ENCODE measurements at places on chromosomes 12 and 14. TPM values are rescaled to one million over a fixed set of nuclear protein-coding genes. Genes with fewer than 3 reads are reported as not detected.
A peak's percentile ranks its signal among the peaks of the same experiment; 100 is the strongest.

DNA sequence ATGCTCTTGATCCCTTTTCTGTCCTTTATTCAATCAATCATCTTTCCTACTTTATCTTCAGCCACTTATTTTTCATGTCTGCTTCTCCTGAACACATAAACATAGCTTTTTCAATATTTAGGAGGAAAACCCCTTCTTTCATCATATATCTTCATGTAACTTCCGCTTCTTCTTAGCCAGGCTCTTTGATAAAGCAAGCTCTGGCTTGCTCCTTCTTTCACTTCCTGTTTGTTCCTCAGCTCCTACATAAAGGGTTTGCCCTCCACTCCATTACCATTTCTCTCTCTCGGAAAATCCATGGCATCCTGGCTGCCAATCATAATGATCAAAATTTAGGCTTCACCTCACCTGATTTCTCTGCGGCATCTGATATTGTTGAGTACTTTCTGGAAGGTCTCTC lies 33.7 kb upstream of the HELB start:
- peaks cover 3% of the 10 kb centered on the region for H3K4me1 ChIP-seq
- H3K36me3 ChIP-seq = no peaks in the 10 kb centered on the region
- DNase-seq = no peak
- no peak overlapping the region for H3K27ac ChIP-seq

GRCh38 chr14:76149196-76149595 lies 2.5 kb upstream of the GPATCH2L start:
- DNase-seq = no peak
- H3K36me3 ChIP-seq = peaks cover 1% of the 10 kb centered on the region
- H3K4me3 ChIP-seq = no peak overlapping the region
- H3K4me1 ChIP-seq = peaks cover 17% of the 10 kb centered on the region
- H3K27me3 ChIP-seq = no peaks in the 10 kb centered on the region

- no peak overlapping the region for H3K4me3 ChIP-seq
- no peak overlapping the region for H3K27ac ChIP-seq
- H3K4me1 ChIP-seq = no peaks in the 10 kb centered on the region
- no peaks in the 10 kb centered on the region for H3K27me3 ChIP-seq
- H3K36me3 ChIP-seq = no peaks in the 10 kb centered on the region
- no peak for DNase-seq
These were observed 37.1 kb upstream of the AMN1 start for GRCh38 chr12:31765931-31766330.

- H3K27me3 ChIP-seq = no peaks in the 10 kb centered on the region
- no peak for DNase-seq
- H3K27ac ChIP-seq = no peak overlapping the region
- no peaks in the 10 kb centered on the region for H3K36me3 ChIP-seq
- no peak overlapping the region for H3K4me3 ChIP-seq
- no peaks in the 10 kb centered on the region for H3K4me1 ChIP-seq
These were observed 32.7 kb upstream of the RNU6-7 start for GRCh38 chr14:32169191-32169590.

GRCh38 chr12:47095446-47096236 lies 15.9 kb upstream of the AMIGO2 start:
- no peak for DNase-seq
- H3K4me3 ChIP-seq = no peak overlapping the region
- H3K4me1 ChIP-seq = no peaks in the 10 kb centered on the region
- H3K36me3 ChIP-seq = no peaks in the 10 kb centered on the region
- no peak overlapping the region for H3K27ac ChIP-seq

- no peak overlapping the region for H3K27ac ChIP-seq
- no peaks in the 10 kb centered on the region for H3K36me3 ChIP-seq
- peaks cover 5% of the 10 kb centered on the region for H3K4me1 ChIP-seq
- no peaks in the 10 kb centered on the region for H3K27me3 ChIP-seq
These were observed 260.5 kb downstream of the ADAMTS20 start for GRCh38 chr12:43291516-43291915.

DNA sequence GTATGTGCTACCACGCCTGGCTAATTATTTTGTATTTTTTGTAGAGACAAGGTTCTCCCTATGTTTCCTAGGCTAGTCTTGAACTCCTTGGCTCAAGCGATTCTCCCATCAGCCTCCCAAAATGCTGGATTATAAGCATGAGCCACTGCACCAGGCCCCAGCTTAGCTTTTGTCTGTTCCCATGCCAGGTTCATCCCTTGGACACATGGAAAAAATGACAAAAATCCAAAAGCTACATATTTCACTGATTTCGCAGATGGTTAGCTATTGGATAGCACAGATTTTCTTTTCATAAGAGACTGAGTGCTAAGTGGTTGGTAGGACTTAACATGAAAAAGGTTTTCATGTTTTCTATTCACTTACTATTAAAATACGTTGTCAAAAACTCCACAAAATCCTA lies 286.6 kb upstream of the KITLG start:
- no peak for DNase-seq
- no peaks in the 10 kb centered on the region for H3K27me3 ChIP-seq
- no peak overlapping the region for H3K4me3 ChIP-seq
- peaks cover 16% of the 10 kb centered on the region for H3K4me1 ChIP-seq
- no peak overlapping the region for H3K27ac ChIP-seq
- H3K36me3 ChIP-seq = no peaks in the 10 kb centered on the region

GRCh38 chr12:13981296-13981962 lies at the start of gene GRIN2B:
TSS of gene GRIN2B (minus strand) at chr12:13981602. CDS start at chr12:13866208, 115,394 bp downstream.
- peak within 1 kb of the TSS; percentile 31 for H3K4me3 ChIP-seq
- H3K36me3 ChIP-seq = no peaks in the 10 kb centered on the region
- peaks cover 61% of the 10 kb centered on the region for H3K27me3 ChIP-seq
- no peak for DNase-seq
- no peaks in the 10 kb centered on the region for H3K4me1 ChIP-seq

DNA sequence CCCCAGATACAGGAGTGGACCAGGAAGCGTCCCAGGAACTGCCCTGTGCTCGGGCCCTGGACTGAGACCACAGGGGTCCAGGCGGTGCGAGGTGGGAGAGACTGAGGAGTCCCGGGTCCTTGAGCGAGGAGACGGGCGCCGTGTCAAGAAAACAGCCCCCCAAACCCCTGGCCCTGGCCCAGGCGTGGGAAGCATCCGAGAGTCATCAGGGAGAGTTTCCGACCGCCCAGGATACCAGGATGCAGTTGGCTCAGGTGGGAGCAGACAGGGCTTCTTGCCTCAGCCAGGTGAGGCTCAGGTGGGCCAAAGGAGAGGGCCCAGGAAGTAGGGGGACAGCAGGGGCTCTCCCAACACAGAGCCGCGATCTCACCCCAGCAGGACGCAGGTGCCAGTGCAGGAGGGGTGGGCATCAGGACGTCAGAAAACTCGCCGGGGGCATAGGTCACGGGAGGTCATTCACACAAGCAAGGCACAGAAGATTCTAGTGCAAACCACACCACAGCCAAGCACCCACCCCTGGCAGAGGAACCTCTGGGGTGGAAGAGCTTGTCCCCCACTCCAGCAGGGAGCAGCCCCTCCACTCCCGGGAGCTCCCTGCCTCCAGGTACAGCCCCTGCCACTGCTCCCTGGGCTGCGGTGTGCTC lies 102.5 kb upstream of the EIF5 start:
- H3K4me1 ChIP-seq = no peaks in the 10 kb centered on the region
- no peak overlapping the region for H3K4me3 ChIP-seq
- no peaks in the 10 kb centered on the region for H3K27me3 ChIP-seq
- peak; percentile 51 for DNase-seq

- H3K4me3 ChIP-seq = no peak overlapping the region
- H3K36me3 ChIP-seq = no peaks in the 10 kb centered on the region
- H3K27me3 ChIP-seq = no peaks in the 10 kb centered on the region
- H3K27ac ChIP-seq = no peak overlapping the region
- no peaks in the 10 kb centered on the region for H3K4me1 ChIP-seq
- no peak for DNase-seq
These were observed 225.2 kb downstream of the C12orf75 start for GRCh38 chr12:105555556-105556295.

DNA sequence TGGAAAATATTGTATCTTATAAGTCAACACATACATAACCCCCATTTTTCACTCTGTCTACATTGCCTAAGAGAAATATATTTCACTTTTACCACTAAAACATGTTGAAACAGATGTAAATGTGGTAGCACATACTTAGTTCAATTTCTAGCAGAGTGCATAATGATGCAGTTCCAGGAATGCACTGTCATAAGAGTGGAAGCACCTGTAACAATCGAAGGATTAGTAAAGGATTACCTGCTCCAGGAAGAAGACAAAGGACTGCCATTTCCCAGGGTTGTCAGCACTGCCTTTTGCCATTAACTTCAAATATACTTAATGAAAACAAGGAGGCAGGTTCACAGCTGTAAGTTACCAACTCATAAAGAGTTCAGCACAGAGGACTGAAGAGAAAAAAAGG lies 24.6 kb downstream of the DAD1 start:
- no peaks in the 10 kb centered on the region for H3K27me3 ChIP-seq
- H3K27ac ChIP-seq = no peak overlapping the region
- peaks cover 30% of the 10 kb centered on the region for H3K36me3 ChIP-seq
- peaks cover 48% of the 10 kb centered on the region for H3K4me1 ChIP-seq
- no peak for DNase-seq
- H3K4me3 ChIP-seq = no peak overlapping the region

DNA sequence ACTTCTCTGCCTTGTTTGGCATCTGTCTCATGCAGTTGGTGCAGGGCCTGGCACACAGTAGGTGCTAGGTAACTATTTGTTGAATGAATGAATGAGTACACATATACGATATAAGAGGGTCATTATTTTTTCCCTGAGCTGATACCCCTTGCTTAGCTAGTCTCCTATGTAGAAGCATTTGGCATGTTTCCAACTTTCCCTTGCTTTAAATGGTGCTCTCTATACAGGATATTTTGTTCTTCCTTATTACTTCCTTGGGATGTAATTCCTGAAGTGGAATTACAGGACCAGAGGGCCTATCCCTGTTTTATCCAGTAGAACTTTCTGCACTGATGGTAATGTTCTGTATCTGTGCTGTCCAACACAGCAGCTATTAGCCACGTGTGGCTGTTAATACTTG lies 250.1 kb upstream of the PWP1 start:
- no peaks in the 10 kb centered on the region for H3K4me1 ChIP-seq
- H3K4me3 ChIP-seq = no peak overlapping the region
- no peak overlapping the region for H3K27ac ChIP-seq
- no peaks in the 10 kb centered on the region for H3K27me3 ChIP-seq
- no peak for DNase-seq

GRCh38 chr12:22488478-22488877 lies 55.9 kb downstream of the C2CD5 start:
- DNase-seq = no peak
- H3K4me3 ChIP-seq = no peak overlapping the region
- no peaks in the 10 kb centered on the region for H3K27me3 ChIP-seq
- H3K36me3 ChIP-seq = peaks cover 62% of the 10 kb centered on the region
- H3K27ac ChIP-seq = no peak overlapping the region
- H3K4me1 ChIP-seq = no peaks in the 10 kb centered on the region

GRCh38 chr12:52401526-52401925 lies 4.6 kb downstream of the KRT82 start:
- no peak overlapping the region for H3K4me3 ChIP-seq
- H3K27ac ChIP-seq = no peak overlapping the region
- H3K4me1 ChIP-seq = no peaks in the 10 kb centered on the region

DNA sequence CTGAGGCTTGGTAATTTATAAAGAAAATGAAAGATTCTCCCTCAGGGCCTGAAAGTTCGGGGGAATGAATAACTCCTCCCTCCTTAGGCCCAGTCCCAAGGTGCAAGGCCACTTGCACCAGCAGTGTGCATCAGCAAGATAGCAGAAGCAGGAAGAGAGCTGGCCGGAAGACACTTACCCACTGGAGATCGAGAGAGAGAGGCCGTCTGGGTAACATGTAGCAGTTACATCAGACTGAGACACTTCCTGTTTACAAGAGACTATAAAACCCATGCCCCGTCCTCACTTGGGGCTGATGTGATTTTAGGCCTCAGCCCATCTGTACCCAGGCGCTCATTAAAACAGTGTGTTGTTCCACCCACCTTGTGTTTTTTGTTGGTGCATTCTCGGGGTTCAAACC lies 85.2 kb downstream of the TMTC3 start:
- no peaks in the 10 kb centered on the region for H3K27me3 ChIP-seq
- no peaks in the 10 kb centered on the region for H3K36me3 ChIP-seq
- H3K4me3 ChIP-seq = no peak overlapping the region
- no peak for DNase-seq
- H3K27ac ChIP-seq = no peak overlapping the region

DNA sequence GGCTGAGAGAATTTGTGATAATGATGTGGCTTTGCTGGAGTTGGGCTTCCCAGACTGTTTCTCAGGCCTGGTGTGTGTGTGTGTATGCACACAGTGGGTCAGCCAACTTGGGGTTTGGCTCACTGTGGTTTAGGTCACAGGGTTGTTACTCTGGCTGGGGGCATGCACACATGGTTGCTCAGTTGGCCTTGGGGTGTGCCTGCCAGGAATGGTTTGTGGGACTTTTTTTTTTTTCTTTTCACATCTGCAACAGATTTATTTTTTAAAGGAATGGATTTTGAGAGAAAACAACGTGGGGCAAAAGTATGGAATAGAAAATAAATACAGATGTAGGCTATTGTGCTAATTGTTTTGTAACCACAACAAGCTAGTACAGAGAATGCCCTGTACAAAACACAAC lies 25.0 kb upstream of the GTF2A1 start:
- no peaks in the 10 kb centered on the region for H3K36me3 ChIP-seq
- no peak overlapping the region for H3K27ac ChIP-seq
- H3K27me3 ChIP-seq = no peaks in the 10 kb centered on the region
- no peak for DNase-seq
- no peaks in the 10 kb centered on the region for H3K4me1 ChIP-seq

DNA sequence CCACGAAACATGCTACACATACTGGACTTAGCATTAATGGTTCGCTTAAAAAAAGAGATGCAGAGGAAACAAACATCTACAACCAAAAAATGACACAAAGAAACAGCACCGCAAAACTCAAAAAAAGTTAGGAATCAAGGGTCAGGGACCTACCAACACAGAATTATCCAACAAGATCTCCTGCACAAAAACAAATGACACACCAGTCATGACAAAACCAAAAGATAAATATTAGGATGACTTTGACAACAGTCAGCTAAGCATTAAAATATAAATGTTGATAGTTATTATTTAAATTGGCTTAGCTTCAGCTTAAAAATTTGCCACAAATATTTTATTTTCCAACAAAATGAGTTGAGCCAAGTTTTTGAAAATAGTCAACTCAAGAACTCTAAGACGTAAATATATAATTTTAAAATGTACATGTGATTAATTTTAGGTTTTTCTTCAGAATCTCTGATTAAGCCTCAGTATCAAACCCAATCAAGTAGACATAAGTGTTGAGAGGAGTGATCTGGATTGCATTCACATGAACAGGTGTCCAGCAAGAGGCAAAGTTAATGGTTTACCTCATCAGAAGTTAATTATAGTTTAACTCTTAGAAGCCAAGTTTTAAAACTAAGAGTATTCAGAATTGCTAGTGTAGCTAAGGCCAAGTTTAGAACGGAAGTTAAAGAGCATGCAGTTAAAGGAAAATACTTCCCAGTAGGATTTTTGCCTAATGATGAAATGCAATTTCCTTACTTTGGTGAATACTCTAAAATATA lies 79.9 kb downstream of the HEATR5A start:
- no peak overlapping the region for H3K27ac ChIP-seq
- H3K4me3 ChIP-seq = no peak overlapping the region
- DNase-seq = no peak
- no peaks in the 10 kb centered on the region for H3K27me3 ChIP-seq
- H3K36me3 ChIP-seq = peaks cover 68% of the 10 kb centered on the region
- H3K4me1 ChIP-seq = no peaks in the 10 kb centered on the region

The SCNN1A gene
- 199 TPM for total RNA-seq

The SLC25A21 gene
- 0.35 TPM for total RNA-seq

The CLEC2A gene
- total RNA-seq = not detected

The RFLNA gene
- 1.0 TPM for total RNA-seq

The CACNA2D4 gene
- total RNA-seq = 5.5 TPM

The TCL1B gene
- total RNA-seq = not detected

The HCFC2 gene
- total RNA-seq = 19.4 TPM

The ACOT4 gene
- 4.5 TPM for total RNA-seq

The LMNTD1 gene
- total RNA-seq = not detected

The RNASE3 gene
- total RNA-seq = not detected

The ADAMTS20 gene
- not detected for total RNA-seq
